ENCODE measurements at places on chromosomes 2 and 18.

- no peak for DNase-seq
Measured at GRCh38 chr2:223696719-223697118, 94.6 kb upstream of the SCG2 start.

GRCh38 chr2:107133412-107133811 is 247.4 kb upstream of the ST6GAL2 start:
- DNase-seq = no peak

GRCh38 chr2:220455351-220455990 is 828.0 kb downstream of the SLC4A3 start:
- no peak for DNase-seq

DNA sequence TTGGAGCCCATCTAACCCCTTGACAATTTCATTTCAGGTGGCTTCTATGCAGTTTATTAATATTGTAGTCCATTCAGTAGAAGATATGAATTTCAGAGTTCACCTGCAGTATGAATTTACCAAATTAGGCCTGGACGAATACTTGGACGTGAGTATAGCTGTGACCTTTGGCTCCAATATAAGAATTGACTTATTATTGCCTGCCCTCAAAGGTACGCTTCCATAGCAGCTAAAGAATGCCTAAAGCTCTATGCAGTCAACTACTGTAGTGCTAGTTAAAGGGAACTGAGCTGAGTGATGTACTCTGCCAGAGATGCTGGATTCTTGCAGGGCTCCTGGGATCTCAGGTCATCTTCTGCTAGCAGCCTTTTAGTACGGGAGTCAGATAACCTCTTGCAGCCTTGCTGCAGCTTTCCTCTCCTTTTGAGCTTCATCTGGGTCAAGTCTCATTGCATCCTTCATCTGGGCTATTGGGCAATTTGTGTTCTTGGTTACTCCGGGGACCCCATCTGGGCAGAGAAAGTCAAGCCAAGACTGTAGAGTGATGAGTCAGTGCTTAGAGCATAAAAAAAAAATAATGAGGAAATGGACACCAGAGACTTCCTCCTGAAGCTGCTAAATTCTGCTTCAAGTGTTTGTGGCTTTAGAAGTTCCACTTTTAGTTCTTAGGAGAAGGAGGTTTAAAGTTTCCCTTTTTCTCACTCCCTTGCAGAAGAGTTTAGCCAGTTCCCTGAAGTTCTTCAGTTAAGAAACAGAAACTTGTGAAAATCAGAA is 105.6 kb downstream of the PRPF40A start:
- peak; percentile 31 for DNase-seq

DNA sequence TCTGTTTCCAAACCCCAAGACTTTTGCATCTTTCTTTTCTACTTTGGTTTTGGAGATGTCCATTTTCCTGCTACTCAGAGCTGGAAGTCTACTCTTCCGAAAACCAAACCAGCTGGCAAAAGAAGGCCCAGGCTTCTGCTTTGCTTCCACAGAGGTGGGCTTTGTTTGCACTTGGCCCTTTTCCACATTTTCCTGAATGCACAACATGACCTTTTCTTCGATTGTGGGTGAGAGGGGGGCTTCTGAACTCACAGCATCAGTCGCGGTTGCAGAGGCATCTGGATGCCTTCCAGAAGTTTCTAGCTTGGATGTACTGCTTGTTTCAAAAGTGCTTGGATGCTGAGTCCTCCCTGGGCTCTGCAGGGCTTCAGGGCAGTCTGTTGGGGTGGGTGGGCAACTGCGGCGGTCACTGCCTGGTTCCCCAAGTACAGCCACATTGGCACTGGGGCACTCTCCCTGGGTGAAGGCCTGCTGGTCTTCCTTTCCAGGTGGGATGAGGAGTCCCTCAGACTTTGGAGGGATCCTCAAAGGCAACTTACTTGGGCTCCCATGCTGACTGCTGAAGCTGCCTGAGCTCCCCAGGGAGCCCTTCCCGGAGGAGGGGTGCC is 112.3 kb upstream of the LYPD1 start:
- no peak for DNase-seq

- DNase-seq = no peak
Measured at GRCh38 chr2:200109421-200109820, 154.0 kb downstream of the MAIP1 start.

GRCh38 chr2:175640655-175641054 is 361.4 kb downstream of the LNPK start:
- no peak for DNase-seq
